ENCODE measurements at places on chromosomes 11 and 22.

- no peak for DNase-seq
Observed at GRCh38 chr11:18322818-18323570, 627 bp downstream of the GTF2H1 start.

- DNase-seq, result no peak
Observed at GRCh38 chr11:105070306-105070705, 25.2 kb upstream of the CARD16 start.

DNA sequence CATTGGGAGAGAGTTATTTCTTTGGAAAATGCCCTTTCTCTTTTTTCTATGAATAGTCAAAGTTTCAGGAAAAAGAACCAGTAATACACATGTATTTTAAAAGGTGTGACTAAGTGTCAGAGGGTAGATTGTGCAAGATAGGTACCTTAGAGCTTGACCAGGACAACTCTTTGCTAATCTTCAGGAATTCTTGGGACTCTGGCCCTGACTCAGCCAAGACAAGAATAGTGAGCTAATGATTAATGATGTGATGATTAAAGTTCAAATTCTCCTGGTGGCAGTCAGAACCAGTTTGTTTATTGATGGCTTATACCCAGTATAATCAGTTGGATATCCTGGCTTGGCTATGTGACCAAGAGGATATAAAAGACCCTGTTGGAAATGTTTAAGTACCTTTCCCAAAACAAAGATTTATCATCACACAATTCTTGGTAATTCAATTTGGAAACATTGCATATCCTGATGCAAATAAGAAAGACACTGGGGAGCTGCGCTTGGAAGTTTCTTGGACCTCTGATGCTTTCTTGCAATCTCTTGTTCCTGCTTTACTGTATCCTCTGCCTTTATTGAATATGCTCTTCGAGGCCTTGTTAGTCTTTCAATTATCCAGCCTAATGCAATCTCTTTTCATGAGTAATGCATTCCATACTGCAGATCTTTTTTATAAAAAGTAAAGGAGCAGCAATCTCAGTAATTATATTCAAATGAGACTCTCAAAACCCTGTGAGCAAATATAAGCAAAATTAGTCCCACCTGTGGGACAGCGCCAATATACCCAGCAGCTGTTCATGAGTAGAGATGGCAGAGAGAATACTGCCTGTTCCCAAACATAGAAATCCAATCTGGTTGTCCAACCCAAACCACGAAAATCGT is 48.0 kb upstream of the CEP126 start:
- DNase-seq, result no peak

DNA sequence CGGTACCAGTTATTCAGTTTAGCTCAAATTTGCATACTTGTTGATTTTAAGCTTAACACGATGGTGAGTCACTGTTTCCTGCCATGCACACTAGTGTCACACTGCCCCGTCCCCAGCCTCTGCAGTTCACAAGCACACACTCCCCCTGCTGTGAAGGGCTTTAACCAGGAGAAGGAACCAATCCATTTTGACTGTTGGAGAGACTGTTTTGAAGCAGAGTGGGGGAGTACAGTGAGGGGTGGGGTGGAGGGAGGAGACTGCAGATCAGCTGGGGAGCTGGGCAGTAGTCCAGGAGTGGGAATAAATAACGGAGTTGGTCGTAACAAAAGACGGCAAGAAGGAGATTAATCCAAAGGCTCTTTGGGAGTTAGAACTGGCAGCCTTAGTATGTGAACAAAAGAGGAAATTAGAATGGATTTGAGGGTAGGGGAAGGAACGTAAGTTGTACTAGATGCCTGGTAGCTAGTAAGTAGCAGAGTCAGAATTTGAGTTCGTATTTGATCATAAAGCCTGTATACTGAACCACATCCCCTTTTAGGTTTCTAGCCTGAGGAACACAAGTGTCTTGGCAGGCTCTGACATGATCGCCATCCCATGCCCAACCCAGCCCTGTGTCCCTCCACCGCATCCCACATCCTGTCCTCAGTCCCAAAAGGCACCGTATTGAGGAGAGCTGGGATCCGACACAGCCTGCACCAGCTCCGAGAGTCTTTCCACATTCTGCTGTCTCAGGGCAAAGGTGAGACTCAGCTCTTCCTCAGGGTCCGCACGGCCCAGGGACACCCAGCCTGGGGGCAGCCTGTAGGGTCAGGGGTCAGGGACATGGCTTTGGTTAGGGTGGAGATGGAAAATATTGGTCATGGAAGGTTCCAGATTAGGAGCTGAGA is 862 bp downstream of the TPP1 start:
- peak; percentile 35 for DNase-seq

DNA sequence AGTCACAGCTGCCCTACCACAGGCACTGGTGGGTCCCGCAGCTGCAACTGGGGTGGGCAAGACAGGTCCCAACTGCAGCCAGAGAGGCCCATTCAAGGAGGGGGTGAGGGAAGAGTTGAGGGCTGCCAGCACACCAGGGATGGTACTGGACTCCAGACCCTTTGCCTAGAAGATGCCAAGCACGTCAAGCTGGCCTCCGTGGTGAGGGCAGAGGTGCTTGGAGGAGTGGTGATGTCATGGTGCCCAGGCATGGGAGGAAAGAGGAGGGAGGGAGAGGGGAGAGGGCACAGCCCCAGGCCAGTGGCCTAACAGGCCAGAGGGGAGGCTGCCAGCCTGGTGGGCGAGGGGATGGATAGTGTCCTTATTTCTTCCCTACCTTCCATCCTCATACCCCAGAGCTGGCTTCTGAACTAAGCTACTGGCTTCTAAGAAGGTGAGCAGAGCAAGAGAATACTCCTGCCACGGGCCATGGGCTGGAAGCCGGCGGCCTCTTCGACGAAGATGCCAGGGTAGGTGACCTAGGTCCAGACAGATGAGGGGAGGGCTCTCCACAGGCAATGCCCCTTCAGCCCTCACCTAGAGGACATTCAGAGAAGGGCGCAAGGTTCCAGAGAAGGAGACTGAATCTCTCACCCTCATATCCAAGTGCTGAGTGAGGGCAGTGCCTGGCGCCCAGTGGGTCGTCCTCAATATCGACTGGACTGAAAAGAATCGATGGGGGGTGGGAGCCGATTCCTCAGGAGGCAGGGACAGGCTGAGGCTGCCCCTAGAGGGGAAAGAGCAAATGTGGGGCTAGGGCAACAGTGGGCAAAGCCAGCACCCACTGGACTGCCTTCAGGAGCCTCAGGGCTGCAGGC is 1.8 kb downstream of the SYT7 start:
- no peak for DNase-seq

GRCh38 chr22:29074276-29074772 is 1.5 kb downstream of the KREMEN1 start:
- DNase-seq, result no peak

DNA sequence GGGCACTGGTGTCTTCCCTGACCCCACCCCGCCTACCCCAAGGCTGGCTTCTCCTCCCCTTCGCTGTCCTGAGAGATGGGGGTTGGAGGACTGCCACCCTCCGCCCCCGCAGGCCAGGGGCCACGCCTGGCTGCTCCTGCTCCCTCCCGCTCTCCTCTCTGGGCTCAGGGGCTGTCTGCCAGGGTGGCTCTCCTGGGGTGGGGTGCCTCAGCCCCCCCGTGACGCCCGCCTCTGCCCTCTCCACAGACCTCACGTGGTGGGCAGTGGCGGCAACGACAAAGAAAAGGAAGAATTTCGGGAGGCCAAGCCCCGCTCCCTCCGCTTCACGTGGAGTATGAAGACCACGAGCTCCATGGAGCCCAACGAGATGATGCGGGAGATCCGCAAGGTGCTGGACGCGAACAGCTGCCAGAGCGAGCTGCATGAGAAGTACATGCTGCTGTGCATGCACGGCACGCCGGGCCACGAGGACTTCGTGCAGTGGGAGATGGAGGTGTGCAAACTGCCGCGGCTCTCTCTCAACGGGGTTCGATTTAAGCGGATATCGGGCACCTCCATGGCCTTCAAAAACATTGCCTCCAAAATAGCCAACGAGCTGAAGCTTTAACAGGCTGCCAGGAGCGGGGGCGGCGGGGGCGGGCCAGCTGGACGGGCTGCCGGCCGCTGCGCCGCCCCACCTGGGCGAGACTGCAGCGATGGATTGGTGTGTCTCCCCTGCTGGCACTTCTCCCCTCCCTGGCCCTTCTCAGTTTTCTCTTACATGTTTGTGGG is 8.1 kb downstream of the RCOR2 start:
- no peak for DNase-seq
